ENCODE measurements at places on chromosomes 11 and 22. TPM values are rescaled to one million over a fixed set of nuclear protein-coding genes. Genes with fewer than 3 reads are reported as not detected.

The MAPK8IP2 gene
- 109 TPM for polyA plus RNA-seq

The LARGE2 gene
- 1.1 TPM for polyA plus RNA-seq

The KCNK4 gene
- polyA plus RNA-seq = 6.5 TPM

The POTEH gene
- not detected for polyA plus RNA-seq

The TPP1 gene
- polyA plus RNA-seq = 73.1 TPM

The INS gene
- polyA plus RNA-seq = not detected

The CATSPERZ gene
- polyA plus RNA-seq = 1.4 TPM

The DBX1 gene
- 0.15 TPM for polyA plus RNA-seq

The OR52I1 gene
- polyA plus RNA-seq = not detected

Data from spinal cord (tissue), 10 donors.